ENCODE measurements at places on chromosomes 7 and 10. TPM values are rescaled to one million over a fixed set of nuclear protein-coding genes. Genes with fewer than 3 reads are reported as not detected.

The ACSM6 gene
- not detected for polyA plus RNA-seq

The GNGT1 gene
- not detected for polyA plus RNA-seq

The SLF2 gene
- 8.5 TPM for polyA plus RNA-seq

The ANXA8 gene
- 1.1 TPM for polyA plus RNA-seq

The CAV1 gene
- 1,808 TPM for polyA plus RNA-seq

The ERCC6 gene
- 7.3 TPM for polyA plus RNA-seq

- no peaks in the 10 kb centered on the region for H3K27me3 ChIP-seq
- no peak overlapping the region for H3K27ac ChIP-seq
- no peak overlapping the region for H3K4me3 ChIP-seq
- peaks cover 9% of the 10 kb centered on the region for H3K4me1 ChIP-seq
Observed at GRCh38 chr10:62000726-62001125, 99.2 kb downstream of the ARID5B start.

DNA sequence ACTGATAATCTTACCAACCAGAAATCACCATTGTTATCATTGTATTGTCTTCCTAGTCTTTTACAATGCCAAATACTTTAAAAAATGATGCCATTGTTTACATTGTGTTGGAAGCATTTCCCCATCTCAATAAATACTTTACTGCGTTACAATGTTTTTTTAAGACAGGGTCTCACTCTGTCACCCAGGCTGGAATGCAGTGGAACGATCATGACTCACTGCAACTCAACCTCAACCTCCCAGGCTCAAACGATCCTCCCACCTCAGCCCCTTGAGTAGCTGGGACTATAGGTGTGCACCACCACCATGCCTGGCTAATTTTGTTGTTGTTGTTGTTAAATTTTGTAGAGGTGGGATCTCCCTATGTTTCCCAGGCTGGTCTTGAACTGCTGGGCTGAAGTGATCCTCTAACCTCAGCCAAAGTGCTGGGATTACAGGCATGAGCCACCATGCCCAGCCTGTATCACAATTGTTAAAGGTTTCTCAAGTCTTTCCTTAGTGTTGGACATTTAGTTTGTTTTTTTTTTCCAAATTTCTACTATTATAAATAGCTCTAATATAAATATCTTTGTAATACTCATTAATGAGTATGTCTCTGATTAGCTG, 13.5 kb downstream of the LRMDA start:
- no peak overlapping the region for H3K27ac ChIP-seq
- DNase-seq = no peak
- H3K4me1 ChIP-seq = no peaks in the 10 kb centered on the region
- no peaks in the 10 kb centered on the region for H3K36me3 ChIP-seq

- no peak overlapping the region for H3K27ac ChIP-seq
- DNase-seq = no peak
- H3K27me3 ChIP-seq = peaks cover 3% of the 10 kb centered on the region
- peaks cover 2% of the 10 kb centered on the region for H3K4me1 ChIP-seq
- no peaks in the 10 kb centered on the region for H3K36me3 ChIP-seq
- no peak overlapping the region for H3K4me3 ChIP-seq
Observed at GRCh38 chr7:124130-124949, 68.0 kb upstream of the FAM20C start.

- H3K4me1 ChIP-seq = no peaks in the 10 kb centered on the region
- no peak overlapping the region for H3K27ac ChIP-seq
- H3K36me3 ChIP-seq = no peaks in the 10 kb centered on the region
- DNase-seq = no peak
Observed at GRCh38 chr7:70037171-70037933, 439.1 kb downstream of the AUTS2 start.

GRCh38 chr10:60863796-60864195, 80.2 kb downstream of the RHOBTB1 start:
- no peak overlapping the region for H3K27ac ChIP-seq
- H3K27me3 ChIP-seq = no peaks in the 10 kb centered on the region
- H3K4me3 ChIP-seq = no peak overlapping the region
- no peaks in the 10 kb centered on the region for H3K36me3 ChIP-seq
- DNase-seq = no peak

DNA sequence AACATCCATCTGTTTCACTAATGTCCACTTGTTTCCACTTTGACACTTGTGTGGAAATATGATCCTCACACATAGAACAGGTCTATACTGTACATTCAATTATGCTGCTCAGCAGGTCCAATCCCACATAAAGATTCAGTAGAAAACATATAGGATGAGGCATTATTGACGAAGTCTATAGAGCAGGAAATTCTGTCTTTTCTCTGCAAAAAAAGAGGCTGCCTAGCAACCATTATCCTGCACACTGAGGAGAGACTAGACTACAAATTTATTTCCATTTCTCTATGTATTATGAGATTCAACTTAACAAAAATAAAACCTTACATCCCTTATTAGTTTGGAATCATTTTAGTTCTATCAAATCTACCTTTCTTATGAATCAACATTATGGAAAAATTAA, 204.6 kb upstream of the POM121L12 start:
- H3K27ac ChIP-seq = no peak overlapping the region
- H3K27me3 ChIP-seq = no peaks in the 10 kb centered on the region
- no peak overlapping the region for H3K4me3 ChIP-seq
- no peak for DNase-seq
- no peaks in the 10 kb centered on the region for H3K4me1 ChIP-seq

GRCh38 chr7:9175871-9176270, 742.5 kb downstream of the NXPH1 start:
- no peaks in the 10 kb centered on the region for H3K27me3 ChIP-seq
- no peak overlapping the region for H3K4me3 ChIP-seq
- H3K36me3 ChIP-seq = no peaks in the 10 kb centered on the region
- H3K27ac ChIP-seq = no peak overlapping the region

DNA sequence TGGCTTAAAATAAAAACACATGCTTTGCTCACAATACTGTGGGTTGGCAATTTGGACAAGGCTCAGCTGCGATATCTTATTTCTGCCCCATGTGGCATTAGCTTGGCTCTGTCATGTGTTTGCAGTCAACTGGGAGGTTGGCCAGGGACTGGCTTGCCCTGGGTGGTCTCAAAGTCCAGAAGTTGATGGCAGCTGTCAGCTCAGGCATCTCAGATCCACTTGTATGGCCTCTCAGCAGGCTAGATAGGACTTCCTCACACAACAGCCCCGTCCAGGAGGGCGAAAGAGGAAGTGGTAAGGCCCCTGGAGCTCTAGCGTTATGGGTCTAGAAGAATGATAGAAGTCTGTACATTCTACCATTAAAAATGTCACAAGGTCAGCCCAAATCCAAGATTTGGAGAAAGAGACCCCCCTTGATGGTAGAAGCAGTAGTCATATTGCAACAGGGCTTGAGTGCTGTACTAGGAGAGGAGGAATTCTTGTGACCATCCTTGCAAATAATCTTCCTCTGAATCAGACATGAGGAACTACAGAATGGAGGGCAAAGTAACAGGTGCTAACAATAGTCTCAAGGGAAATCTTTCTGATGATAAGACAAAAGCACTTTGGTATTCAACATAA, 166.2 kb downstream of the FAM107B start:
- no peak overlapping the region for H3K27ac ChIP-seq
- peaks cover 5% of the 10 kb centered on the region for H3K4me1 ChIP-seq
- no peaks in the 10 kb centered on the region for H3K27me3 ChIP-seq

GRCh38 chr10:120926611-120927010, 75.4 kb downstream of the WDR11 start:
- H3K4me1 ChIP-seq = no peaks in the 10 kb centered on the region
- no peak overlapping the region for H3K4me3 ChIP-seq
- no peaks in the 10 kb centered on the region for H3K27me3 ChIP-seq
- DNase-seq = no peak

DNA sequence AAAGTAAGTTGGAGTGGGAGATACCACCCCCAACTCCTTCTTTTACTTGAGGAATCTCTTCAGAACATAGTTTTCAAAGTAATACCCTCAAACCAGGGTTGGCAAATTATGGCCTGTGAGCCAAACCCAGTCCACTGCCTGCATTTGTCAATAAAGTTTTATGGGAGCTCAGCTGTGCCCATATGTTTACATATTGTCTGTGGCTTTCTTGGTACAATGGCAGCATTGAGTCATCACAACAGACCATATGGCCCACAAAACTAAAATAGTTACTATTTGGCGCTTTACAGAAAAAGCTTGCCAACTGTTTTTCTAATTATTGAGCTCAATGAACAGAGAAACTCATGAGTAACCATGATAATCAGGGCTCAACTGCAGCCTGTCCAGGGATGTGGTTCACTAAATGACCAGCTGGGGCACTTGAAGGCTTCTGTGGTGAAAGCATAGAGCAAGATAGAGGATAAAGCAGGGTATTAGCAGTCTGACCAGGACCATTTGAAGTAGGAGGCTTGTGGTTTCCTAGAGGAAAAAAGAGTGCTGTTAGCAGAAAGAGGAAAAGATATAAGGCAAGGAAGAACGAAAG, 196.0 kb upstream of the GRB10 start:
- H3K27me3 ChIP-seq = peaks cover 9% of the 10 kb centered on the region
- no peaks in the 10 kb centered on the region for H3K36me3 ChIP-seq
- no peak overlapping the region for H3K27ac ChIP-seq
- H3K4me1 ChIP-seq = no peaks in the 10 kb centered on the region
- H3K4me3 ChIP-seq = no peak overlapping the region

- no peaks in the 10 kb centered on the region for H3K36me3 ChIP-seq
- no peak for DNase-seq
- no peak overlapping the region for H3K27ac ChIP-seq
- no peaks in the 10 kb centered on the region for H3K4me1 ChIP-seq
- H3K4me3 ChIP-seq = no peak overlapping the region
Observed at GRCh38 chr7:94169682-94170081, 165.5 kb upstream of the BET1 start.

- no peaks in the 10 kb centered on the region for H3K36me3 ChIP-seq
- DNase-seq = no peak
- H3K4me3 ChIP-seq = no peak overlapping the region
Observed at GRCh38 chr10:77187376-77187999, 450.1 kb downstream of the KCNMA1 start.

GRCh38 chr10:90614631-90615030, 243.2 kb downstream of the HTR7 start:
- H3K27me3 ChIP-seq = no peaks in the 10 kb centered on the region
- no peak for DNase-seq
- no peak overlapping the region for H3K4me3 ChIP-seq
- no peak overlapping the region for H3K27ac ChIP-seq
- H3K36me3 ChIP-seq = no peaks in the 10 kb centered on the region

DNA sequence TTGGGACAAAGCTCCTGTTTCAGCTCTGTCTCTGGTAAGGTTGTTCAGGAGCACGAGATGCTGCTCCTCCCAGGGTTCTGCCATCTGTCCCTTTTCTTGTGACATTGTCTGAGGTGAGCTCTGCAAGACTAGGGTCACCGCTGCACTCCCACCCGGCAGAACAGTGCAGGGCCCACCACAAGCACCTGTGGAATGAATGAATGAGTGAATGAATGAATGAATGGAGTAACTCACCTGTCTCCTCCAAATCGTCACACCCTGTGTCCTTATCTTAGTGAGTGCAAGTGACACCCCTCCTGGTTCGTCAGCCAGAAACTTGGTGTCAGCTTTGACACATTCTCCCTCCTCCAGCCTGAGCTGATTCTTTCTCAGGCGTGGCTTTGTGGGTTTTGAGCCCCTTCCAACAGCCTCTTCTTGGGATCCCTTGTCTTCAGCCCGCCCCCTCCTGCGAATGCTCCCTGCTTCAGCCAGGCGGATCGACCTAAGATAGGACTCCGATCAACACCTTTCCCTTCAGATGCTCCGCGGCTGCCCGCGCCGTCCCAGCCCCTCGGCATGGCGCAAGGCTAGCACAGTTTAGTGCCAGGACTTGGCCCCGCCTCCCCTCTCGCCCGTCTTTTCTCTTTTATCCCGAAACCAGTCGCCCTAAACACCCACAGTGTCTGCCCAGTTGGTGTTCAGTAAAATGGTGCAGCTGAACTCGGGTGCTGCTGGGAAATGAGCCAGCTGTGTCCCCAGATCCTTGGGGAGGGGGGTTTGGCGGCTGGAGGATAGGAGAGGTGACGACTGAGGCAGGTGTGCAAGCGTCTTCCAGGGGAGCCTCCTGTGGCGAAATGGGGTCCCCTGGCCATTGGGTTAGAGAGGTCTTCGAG, 89.3 kb downstream of the BEND7 start:
- no peaks in the 10 kb centered on the region for H3K36me3 ChIP-seq
- peak overlapping the region; percentile 13 for H3K4me3 ChIP-seq
- H3K27me3 ChIP-seq = peaks cover 28% of the 10 kb centered on the region
- no peak for DNase-seq
- H3K27ac ChIP-seq = no peak overlapping the region
- H3K4me1 ChIP-seq = peaks cover 2% of the 10 kb centered on the region

DNA sequence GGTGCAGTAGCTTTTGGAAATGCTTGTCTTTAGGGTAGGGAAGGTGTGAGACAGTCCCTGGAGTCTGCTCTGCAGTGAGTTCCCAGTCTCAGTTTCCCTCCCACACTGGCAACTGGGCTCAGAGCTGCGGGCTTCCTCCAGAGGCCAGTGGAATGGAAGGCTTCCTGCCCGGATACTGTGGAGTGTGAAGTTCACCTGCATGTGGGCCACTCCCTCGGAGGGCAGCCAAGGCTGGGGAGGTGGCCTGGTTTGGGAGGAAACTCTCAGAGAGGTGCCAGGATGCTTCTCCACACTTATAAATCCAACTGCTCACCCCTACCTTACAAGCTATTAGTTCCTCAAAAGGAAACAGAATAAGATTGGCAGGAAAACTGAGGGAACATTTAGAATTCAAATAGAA, 18.1 kb upstream of the UBE2H start:
- H3K4me1 ChIP-seq = peaks cover 6% of the 10 kb centered on the region
- no peaks in the 10 kb centered on the region for H3K27me3 ChIP-seq
- H3K36me3 ChIP-seq = no peaks in the 10 kb centered on the region
- H3K4me3 ChIP-seq = no peak overlapping the region
- H3K27ac ChIP-seq = peak overlapping the region; percentile 28
- no peak for DNase-seq

GRCh38 chr7:9523579-9523978, 1090.2 kb downstream of the NXPH1 start:
- no peak overlapping the region for H3K27ac ChIP-seq
- no peaks in the 10 kb centered on the region for H3K4me1 ChIP-seq
- no peaks in the 10 kb centered on the region for H3K27me3 ChIP-seq
- no peak overlapping the region for H3K4me3 ChIP-seq

DNA sequence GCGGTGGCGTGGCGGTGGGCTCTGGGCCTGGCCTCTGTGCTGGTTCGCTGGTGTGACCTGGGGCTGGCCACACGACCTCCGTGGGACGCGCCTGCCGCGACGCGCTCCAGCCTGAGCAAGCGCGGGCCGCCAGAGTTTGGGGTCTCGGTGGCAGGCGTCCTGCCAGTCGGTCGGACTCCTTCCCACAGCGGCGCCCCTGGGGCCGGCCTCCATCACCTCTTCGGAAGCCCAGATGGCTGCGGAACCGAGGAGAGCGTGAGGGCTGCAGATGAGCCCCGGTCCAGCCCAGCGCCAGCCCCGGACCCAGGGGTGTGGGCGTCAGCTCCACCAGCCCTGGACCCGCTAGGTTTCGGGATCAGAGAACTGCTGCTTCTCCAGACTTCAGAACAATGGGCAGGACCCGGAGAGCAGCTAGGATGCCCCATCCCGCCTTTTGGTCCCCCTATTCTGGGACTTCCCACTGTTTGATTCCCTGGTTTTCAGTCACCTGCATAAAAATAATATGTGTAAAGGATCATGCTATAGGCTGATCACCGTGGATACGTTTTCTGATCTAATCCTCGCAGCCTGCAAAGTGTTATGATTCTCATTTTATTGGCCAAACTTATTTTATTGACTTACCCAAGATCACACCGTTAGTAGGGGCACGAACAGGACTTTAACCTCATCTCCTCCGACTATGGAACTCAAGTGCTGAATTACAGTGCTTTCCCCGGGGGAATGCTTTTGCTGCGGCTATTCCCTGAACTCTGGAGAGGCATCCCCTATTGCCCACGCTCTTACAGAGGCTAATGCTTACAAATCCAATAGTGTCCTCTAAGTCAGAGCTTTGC, 2.8 kb downstream of the CYP26C1 start:
- no peak for DNase-seq
- H3K27me3 ChIP-seq = peaks cover 82% of the 10 kb centered on the region
- peaks cover 6% of the 10 kb centered on the region for H3K4me1 ChIP-seq
- no peak overlapping the region for H3K4me3 ChIP-seq

All from IMR-90 (cell line).